ENCODE measurements at places on chromosomes 4 and X. TPM values are rescaled to one million over a fixed set of nuclear protein-coding genes. Genes with fewer than 3 reads are reported as not detected.

Gene USP51
- 2.6 TPM for total RNA-seq

Gene BANK1
- total RNA-seq, result 0.85 TPM

Gene VGLL1
- total RNA-seq, result not detected

Gene BLOC1S4
- total RNA-seq, result 18.1 TPM

Gene ATP10D
- 96.1 TPM for total RNA-seq

Gene PCYT1B
- total RNA-seq, result under 0.01 TPM

Gene JCHAIN
- 1.6 TPM for total RNA-seq

Gene GAR1
- total RNA-seq, result 4.9 TPM

Gene HSFX1
- 2.0 TPM for total RNA-seq

Gene RTL5
- total RNA-seq, result 11.6 TPM

Gene SLC10A6
- 4.2 TPM for total RNA-seq

Gene ADH1C
- total RNA-seq, result 4.5 TPM

Gene FGF5
- not detected for total RNA-seq

Gene CLIC2
- 18.7 TPM for total RNA-seq

Gene C4orf51
- not detected for total RNA-seq

Gene ZMAT1
- 15.2 TPM for total RNA-seq

Gene SSX1
- not detected for total RNA-seq

Gene SLC38A5
- total RNA-seq, result 3.4 TPM

Gene CLGN
- 0.21 TPM for total RNA-seq

Gene XK
- 1.5 TPM for total RNA-seq

Gene GYPB
- not detected for total RNA-seq

Gene GLRA2
- not detected for total RNA-seq

Gene FRMPD4
- total RNA-seq, result not detected

Gene BLTP1
- total RNA-seq, result 148 TPM

Gene DIAPH2
- 66.0 TPM for total RNA-seq

Gene FGFBP2
- not detected for total RNA-seq

Gene LRP2BP
- total RNA-seq, result 4.4 TPM

Gene DCAF8L1
- not detected for total RNA-seq

Gene UCHL1
- 146 TPM for total RNA-seq

Gene RPL36A
- 1,578 TPM for total RNA-seq

Gene FATE1
- total RNA-seq, result not detected

Gene PFKFB1
- not detected for total RNA-seq

Gene CENPVL1
- total RNA-seq, result not detected

Gene RHOXF2B
- not detected for total RNA-seq

Gene USP17L20
- total RNA-seq, result not detected

Gene FOXR2
- total RNA-seq, result not detected
